ENCODE measurements at places on chromosomes 4 and X. TPM values are rescaled to one million over a fixed set of nuclear protein-coding genes. Genes with fewer than 3 reads are reported as not detected.

MAGEB2 gene
- not detected for total RNA-seq

CLIC2 gene
- total RNA-seq: 0.13 TPM

PRKG2 gene
- 7.0 TPM for total RNA-seq

HTR2C gene
- not detected for total RNA-seq

ENPEP gene
- not detected for total RNA-seq

HDAC8 gene
- total RNA-seq: 17.6 TPM

FDCSP gene
- total RNA-seq: not detected

TMEM187 gene
- 4.0 TPM for total RNA-seq

SPANXA1 gene
- not detected for total RNA-seq

SSX3 gene
- total RNA-seq: not detected

NUDT9 gene
- 19.0 TPM for total RNA-seq

GNPDA2 gene
- 8.4 TPM for total RNA-seq

TLR8 gene
- not detected for total RNA-seq

BANK1 gene
- 0.26 TPM for total RNA-seq

CYTL1 gene
- not detected for total RNA-seq

CENPVL1 gene
- not detected for total RNA-seq

ARMCX2 gene
- 30.0 TPM for total RNA-seq

USP9X gene
- total RNA-seq: 118 TPM

C4orf51 gene
- not detected for total RNA-seq

STAP1 gene
- not detected for total RNA-seq

RAP1GDS1 gene
- total RNA-seq: 66.3 TPM

NLGN4X gene
- 0.13 TPM for total RNA-seq

DDX53 gene
- total RNA-seq: not detected

SOD3 gene
- not detected for total RNA-seq

Data from bronchial epithelial cell (primary cell).